ENCODE measurements at places on chromosomes 6 and 20.

GRCh38 chr6:8194490-8194889 lies 92.1 kb upstream of the EEF1E1 start:
- DNase-seq: no peak

- DNase-seq: peak; percentile 51
These were observed 13.1 kb downstream of the CDC5L start for GRCh38 chr6:44400572-44400971.

- no peak for DNase-seq
These were observed 1189.4 kb upstream of the EYS start for GRCh38 chr6:66896415-66896814.

DNA sequence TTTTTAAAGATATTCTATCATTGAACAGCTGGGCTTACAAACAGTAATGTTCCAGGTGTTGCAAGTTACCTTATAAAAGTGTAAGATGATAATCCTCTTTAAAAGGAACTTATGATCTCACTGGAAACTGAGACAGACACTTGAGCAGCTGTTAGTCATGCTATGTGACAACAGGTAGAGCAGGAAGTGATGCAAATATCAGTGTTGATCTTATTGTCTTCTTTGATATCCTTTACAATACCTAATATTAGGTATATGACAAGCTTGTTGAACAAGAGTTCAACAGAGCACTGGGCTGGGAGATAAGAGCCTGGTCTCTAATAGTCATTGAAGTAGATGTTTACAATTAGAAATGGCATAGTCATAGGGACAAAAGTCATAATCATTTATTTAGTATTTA lies 150.0 kb downstream of the UBE3D start:
- no peak for DNase-seq

GRCh38 chr6:140178520-140178919 lies 804.1 kb upstream of the CITED2 start:
- DNase-seq: no peak

DNA sequence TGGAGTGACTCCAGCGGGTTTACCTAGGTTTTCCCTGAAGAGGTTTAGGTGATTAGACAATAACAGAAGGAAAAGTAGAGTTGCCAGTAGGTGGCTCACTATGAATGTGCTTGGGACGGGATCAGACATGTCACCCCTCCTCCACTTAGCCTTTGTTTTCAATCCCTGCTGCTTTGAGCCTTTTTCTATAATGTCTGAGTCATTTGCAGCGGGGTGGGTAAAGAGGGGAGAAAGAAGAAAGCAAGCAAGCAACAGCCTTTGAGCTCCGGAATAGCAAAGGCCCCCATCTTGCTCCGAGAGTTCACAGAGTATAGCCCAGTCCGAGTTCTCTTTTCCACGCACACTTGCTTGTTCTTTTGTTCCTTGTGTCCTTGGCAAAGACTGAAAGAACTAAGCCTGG lies 129.1 kb downstream of the PACRG start:
- peak; percentile 89 for DNase-seq

- peak; percentile 30 for DNase-seq
These were observed 54.6 kb downstream of the PCSK2 start for GRCh38 chr20:17281478-17281877.

GRCh38 chr20:57498425-57499400 lies 26.2 kb downstream of the CTCFL start:
- DNase-seq: peak; percentile 57

Measured in ELF-1 (cell line).